Left hindlimb (tissue), 1 donor: ENCODE measurements at places on chromosomes 6 and 20.

GRCh38 chr6:108748959-108749358 is 99.3 kb upstream of the ARMC2 start:
- DNase-seq = no peak

- DNase-seq = no peak
These were observed 87.4 kb downstream of the GJA1 start for GRCh38 chr6:121522771-121523386.

- no peak for DNase-seq
These were observed 108.4 kb downstream of the SLX4IP start for GRCh38 chr20:10543480-10543879.

DNA sequence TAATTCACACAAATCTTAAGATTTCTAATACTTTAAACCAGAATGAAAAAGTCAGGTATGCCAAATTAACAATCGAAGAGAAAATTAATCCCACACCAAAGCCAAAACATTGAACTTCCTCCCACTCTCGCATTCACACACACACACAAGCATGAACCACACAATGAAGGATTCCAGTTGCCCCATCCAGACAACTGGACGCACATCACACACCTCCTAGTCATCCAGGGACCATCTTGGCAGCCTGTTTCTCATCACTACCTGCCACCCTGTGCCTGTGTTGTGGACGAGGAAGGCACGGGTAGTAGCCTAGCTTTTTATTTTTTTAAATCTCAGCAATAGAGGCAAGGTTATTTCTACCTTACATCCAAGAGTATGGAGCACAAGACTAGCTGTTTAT is 15.2 kb downstream of the B4GALT5 start:
- no peak for DNase-seq

DNA sequence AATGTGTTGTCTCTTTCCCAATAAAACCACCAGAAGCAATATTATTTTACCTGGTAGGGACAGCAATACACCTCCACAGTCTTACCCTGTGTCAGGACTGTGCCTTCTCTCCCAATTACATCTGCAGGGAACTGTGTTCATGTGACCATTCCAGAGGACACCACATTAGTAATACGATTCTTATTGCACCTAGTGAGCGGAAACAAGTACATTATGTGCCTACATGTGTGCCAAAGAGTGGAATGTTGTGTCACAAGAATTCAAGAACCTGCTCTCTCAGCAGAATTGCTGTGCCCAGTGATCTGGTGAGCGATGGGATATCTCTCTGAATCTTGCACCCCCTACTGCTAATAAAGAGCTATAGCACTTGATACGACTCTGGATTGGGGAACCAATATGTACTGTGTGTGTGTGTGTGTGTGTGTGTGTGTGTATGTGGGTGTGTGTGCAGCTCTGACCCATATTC is 57.4 kb upstream of the FOXC1 start:
- no peak for DNase-seq

GRCh38 chr6:43708860-43709653 is 21.5 kb upstream of the MRPS18A start:
- no peak for DNase-seq
